ENCODE measurements at places on chromosomes 2 and 18. TPM values are rescaled to one million over a fixed set of nuclear protein-coding genes. Genes with fewer than 3 reads are reported as not detected.
A peak's percentile ranks its signal among the peaks of the same experiment; 100 is the strongest.

Gene FOXI3
- total RNA-seq: 2.6 TPM

Gene UGT1A3
- not detected for total RNA-seq

Gene CFAP65
- total RNA-seq: 1.3 TPM

Gene PLB1
- total RNA-seq: 0.42 TPM

Gene DNAJC5G
- 0.45 TPM for total RNA-seq

DNA sequence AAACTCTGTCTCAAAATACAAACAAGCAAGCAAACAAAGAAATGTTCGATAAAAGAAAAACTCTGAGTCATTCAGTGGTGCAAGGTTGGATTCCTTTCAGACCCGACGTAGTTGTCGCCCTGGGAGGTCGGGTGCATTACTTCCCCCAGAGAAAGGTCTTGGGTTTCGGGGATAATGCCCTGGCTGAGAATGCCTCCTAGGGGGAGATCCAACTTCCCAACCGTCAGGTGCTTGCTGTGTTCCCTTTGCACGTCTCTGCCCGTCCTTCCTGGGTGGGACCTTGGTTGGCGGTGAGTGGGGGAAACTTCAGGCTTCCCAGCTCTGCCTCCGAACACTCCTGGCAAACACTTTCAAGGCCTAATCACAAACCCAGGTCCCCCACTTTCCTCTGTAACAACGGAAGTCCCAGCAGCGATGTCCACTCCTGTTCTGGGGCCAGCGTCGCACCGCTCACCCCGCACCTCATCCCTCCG is 609 bp downstream of the TPGS2 start:
- peak; percentile 78 for DNase-seq

DNA sequence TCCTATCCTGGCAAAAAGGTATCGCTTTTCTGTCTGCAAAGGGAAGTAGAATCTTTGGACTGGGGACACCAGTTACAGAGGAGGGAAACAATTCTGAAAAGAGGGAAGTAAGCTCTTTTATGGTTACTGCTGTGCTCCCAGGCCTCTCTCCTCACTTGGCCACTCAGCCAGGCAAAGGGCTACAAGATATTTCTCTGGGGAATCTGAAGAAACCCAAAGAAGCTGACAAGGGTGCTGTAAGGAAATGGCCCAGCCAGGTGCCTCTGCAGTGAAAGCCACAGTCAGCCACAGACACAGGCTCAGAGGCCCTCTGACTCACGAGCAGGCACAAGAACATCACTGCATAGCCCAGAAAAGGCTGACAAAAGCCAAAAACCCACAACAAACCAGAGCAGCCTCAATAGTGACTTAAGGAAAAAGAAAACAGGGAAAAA is 5.8 kb downstream of the HDLBP start:
- DNase-seq: no peak

- DNase-seq: no peak
Measured at GRCh38 chr18:54734059-54734458, 94.2 kb upstream of the RAB27B start.

DNA sequence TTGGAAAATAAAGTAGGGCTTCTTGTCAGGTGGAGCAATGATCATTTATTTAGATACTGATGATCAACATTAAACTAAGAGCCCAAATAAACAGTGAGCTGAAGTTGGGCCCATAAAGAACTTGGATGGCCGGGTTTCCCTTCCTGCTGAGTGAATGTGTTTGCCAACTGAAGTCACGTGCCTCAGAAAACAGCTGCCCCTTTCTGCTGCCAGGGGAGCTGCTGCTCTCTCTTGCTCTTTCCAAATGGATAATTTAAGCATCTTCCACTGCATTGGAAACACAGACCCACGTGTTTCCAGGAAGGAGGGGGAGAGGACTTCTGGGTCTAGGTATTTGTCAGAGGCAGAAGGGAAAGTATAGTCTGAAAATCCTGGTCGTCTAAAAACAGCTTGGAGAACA is 22.9 kb upstream of the NCKAP5 start:
- no peak for DNase-seq

- peak; percentile 72 for DNase-seq
Measured at GRCh38 chr2:29114946-29115609, at the start of gene CLIP4. TSS of gene CLIP4 (plus strand) at chr2:29115415. CDS start at chr2:29121389, 5,974 bp downstream.

GRCh38 chr2:144666032-144666431 is 146.1 kb upstream of the ZEB2 start:
- no peak for DNase-seq

DNA sequence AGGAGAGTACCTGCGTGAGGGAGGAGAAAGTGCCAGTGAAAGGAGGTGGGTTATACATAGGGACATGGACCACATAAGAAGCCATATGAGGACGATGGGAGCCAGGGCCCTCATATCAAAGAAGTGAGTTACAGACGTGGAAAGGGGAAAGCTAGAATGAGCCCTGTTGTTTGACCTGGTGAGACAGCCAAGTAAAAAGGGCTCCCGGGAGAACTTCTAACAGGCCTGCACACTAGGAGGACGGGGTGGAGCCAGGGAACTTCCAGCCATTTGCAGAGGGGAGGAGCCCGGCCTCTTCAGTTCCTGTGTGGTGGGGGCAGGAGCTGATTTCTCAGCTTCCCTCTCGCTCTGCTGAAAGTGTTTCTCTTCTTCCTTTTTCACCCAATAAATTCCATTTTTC is 84.1 kb upstream of the SLC66A3 start:
- peak; percentile 69 for DNase-seq

- no peak for DNase-seq
Measured at GRCh38 chr18:30623401-30624065, 419.0 kb downstream of the DSC3 start.

DNA sequence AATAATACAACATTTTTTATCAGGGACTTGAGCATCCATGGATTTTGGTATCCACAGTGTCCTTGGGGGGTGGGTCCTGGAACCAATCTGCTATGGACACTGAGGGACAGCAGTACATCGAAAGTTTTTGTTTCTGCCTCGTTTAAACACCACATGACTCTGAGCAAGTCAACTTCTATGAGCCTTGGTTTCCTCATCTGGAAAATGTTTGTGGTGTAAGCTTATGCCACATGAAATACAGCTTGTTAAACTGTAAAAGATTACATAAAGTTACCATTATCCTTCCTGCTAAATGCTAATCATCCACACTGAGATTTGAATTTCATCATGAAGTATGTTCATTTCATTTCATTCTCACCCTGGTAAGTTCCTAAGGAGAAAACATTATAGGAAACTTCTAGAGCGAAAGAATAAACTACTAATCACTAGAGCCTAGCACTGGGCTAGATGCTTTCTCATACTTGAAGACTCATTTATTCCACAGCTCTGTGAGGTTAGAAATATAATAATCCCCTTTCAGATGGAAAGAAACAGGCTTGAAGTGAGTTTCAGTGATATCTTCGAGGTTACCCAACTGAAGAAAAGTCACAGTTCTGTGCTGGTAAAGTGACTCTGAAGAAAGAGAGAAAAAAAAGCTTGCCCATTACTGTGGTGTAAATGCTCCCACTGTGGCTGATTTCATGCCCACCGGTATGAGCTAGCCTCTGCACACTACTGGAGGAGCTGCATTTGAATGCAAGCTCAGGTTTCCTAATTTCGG is 29.2 kb downstream of the MCFD2 start:
- no peak for DNase-seq

DNA sequence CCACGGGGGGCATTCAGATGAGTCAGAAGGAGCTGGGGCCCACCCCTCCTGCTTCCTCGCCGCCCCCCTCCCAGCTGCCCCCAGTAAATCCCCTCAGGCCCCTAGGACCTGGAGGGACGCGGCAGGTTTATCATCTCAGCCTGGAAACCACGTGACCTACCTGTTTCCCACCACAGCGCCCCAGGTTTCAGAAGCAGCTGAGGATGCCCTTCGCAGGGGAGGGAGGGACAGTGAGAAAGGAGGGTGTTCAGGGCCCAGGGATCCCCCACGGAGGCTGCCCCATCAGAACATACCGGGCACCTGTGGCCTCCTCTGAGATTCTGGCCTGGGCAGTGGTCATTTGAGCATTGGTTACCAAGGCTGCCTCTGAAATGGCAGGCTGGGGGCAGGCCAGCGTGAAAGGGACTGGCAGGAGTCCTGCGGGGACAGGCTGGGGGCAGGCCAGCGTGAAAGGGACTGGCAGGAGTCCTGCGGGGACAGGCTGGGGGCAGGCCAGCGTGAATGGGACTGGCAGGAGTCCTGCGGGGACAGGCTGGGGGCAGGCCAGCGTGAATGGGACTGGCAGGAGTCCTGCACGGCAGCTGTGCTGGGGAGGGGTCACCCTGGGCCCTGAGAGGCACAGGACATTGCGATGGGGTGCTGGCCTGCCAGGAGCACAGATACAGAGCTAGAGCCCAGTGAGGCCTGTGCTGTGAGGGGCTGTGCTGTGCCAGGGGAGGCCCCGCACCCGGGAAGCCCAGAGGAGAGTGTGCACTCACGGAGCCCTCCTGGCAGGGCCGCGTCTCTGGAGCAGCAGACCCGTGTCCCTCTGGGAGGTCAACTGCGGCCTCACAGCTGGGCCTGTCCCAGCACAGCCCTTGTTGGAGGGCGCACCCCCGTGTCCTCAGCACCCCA is 1.6 kb downstream of the NEU4 start:
- DNase-seq: peak; percentile 50

GRCh38 chr2:49973436-49973835 is 819.1 kb upstream of the FSHR start:
- no peak for DNase-seq

- no peak for DNase-seq
Measured at GRCh38 chr18:50871846-50872245, 7.1 kb upstream of the ME2 start.
